ENCODE measurements at places on chromosomes 5 and 9.

- no peak for DNase-seq
Observed at GRCh38 chr5:141512911-141513626, 24.2 kb downstream of the PCDHGC5 start.

- no peak for DNase-seq
Observed at GRCh38 chr9:72464857-72465592, 56.4 kb upstream of the TMC1 start.

DNA sequence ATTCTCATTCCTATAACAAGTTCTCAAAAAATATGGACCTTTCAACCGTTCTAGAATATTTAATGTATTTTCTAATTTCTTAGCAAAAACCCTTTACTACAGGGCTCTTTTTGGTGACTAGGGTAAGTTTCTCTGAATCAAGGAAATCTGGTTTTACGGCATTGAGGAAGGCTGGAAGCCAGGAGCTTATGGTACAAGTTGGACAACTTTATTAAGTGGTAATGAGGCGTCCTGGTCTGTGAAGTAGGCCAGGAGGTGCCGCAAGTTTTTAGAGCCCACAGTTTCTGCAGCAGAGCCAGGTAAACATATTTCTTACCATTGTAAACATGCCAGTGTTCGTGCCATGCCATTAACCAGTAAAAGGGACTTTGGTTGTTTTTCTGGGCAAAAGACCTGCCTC lies 14.6 kb upstream of the C1QTNF3 start:
- DNase-seq, result no peak

DNA sequence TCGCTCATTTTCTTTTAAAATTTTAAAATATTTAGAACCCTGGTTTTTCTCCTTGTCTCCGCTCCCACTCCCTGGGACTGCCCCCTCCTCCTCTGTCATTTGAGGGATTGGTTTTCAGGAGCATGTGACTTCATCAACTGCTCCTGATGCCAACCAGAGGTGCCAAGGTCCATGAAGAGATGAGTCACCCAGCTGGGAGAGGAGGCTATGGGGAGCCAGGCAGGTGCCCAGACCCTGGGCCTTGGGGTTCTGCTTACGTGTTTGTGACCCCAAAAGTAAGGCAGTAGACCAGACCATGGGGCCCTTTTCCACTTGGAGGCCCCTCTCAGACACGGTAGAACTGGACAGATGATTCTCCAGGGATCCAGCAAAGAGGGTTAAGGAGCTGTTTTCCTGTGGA lies 167.0 kb downstream of the FGF18 start:
- no peak for DNase-seq

- DNase-seq, result no peak
Observed at GRCh38 chr5:174421408-174421805, 303.0 kb upstream of the MSX2 start.
